ENCODE measurements at places on chromosomes 2 and 18. TPM values are rescaled to one million over a fixed set of nuclear protein-coding genes. Genes with fewer than 3 reads are reported as not detected.
A peak's percentile ranks its signal among the peaks of the same experiment; 100 is the strongest.

The SLC14A1 gene
- total RNA-seq = not detected

- no peak for DNase-seq
Observed at GRCh38 chr2:225614915-225615314, 215.4 kb downstream of the NYAP2 start.

GRCh38 chr2:128452536-128453530 lies 134.2 kb upstream of the HS6ST1 start:
- no peak for DNase-seq

- DNase-seq = peak; percentile 45
Observed at GRCh38 chr2:221570321-221570935, 1.7 kb downstream of the EPHA4 start.

- no peak for DNase-seq
Observed at GRCh38 chr2:163462993-163463392, 272.8 kb downstream of the FIGN start.
